Type B pancreatic cell (in vitro differentiated cells): ENCODE measurements at places on chromosomes 16 and 17. TPM values are rescaled to one million over a fixed set of nuclear protein-coding genes. Genes with fewer than 3 reads are reported as not detected.

DNA sequence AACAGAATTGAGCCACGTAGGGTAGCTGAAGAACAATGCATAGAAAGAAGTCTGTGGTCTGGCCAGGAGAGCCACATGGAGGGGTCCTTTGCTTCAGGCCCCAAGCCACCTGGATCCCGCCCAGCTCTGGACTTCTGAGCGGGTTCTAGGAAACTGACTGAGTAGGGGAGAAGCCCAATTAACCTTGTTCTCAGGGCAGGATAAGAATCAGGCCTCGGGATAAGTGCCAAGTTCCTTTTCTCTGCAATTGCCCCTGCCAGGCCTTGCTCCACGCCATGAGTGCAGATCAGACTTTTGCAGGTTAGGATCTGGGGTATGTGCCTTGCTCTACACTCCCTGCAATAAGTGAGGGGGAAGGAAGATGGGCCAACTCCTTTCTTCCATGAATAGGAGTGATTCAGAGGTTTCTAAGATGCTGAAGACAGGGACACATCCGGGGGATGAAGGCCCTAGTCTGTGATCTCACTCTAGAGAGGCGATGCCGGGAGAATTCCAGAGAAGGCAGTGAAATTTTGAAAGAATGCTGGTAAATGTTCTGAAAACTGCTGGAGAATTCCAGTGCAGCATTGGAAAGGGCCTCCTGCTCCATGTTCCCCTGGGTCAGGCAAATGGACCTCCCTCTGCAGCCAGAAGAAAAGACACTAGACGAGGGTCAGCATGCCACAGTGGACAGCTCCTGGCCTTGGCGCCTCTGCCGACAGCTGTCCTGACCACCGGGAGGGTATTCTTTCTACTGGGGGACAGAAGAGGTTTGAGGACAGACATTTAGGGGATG lies 5.8 kb downstream of the NEUROD2 start:
- DNase-seq, result no peak

The KIF18B gene
- total RNA-seq, result 14.8 and 49.3 TPM in 2 replicates

DNA sequence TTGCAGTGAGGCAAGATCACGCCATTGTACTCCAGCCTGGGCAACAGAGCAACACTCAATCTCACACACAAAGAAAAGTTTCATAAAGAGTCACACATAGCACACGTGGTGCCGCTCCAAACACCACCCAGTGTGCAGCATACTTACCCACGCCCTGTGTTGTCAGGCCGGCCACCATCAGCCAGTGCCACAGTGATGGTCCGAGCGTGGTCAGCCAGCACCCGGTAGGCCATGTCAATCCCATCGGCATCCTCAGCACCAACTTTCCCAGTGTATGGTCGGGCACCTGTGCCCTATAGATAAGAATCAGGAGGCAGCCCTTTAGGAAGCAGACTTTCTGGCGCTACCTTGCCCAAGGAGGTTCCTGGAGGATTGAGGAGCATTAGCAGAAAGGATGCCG lies 17.7 kb upstream of the EXOSC6 start:
- no peak for DNase-seq

The LGALS3BP gene
- total RNA-seq, result 154 and 202 TPM in 2 replicates

DNA sequence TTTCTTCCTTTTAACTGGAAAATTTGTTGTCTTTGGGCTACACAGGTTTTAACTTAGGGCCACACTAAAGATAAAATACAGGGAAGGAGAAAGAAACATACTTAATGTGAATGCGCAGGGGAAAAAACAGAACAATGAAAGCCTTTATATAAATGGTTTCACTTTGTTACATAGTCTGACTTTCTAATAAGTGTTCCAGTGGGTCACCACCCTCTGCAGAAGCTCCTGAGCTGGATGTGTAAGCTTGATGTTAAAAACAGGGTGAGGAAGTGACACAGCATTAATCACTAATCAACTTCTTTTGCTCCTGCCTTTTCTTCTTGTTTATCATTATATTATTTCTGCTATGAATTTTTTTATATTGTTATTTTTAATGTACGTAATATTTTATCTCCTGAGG lies 445.6 kb upstream of the CA10 start:
- DNase-seq, result no peak

The NT5M gene
- total RNA-seq, result 0.90 and 5.9 TPM in 2 replicates

The ST6GALNAC2 gene
- total RNA-seq, result 4.3 and 10.4 TPM in 2 replicates

DNA sequence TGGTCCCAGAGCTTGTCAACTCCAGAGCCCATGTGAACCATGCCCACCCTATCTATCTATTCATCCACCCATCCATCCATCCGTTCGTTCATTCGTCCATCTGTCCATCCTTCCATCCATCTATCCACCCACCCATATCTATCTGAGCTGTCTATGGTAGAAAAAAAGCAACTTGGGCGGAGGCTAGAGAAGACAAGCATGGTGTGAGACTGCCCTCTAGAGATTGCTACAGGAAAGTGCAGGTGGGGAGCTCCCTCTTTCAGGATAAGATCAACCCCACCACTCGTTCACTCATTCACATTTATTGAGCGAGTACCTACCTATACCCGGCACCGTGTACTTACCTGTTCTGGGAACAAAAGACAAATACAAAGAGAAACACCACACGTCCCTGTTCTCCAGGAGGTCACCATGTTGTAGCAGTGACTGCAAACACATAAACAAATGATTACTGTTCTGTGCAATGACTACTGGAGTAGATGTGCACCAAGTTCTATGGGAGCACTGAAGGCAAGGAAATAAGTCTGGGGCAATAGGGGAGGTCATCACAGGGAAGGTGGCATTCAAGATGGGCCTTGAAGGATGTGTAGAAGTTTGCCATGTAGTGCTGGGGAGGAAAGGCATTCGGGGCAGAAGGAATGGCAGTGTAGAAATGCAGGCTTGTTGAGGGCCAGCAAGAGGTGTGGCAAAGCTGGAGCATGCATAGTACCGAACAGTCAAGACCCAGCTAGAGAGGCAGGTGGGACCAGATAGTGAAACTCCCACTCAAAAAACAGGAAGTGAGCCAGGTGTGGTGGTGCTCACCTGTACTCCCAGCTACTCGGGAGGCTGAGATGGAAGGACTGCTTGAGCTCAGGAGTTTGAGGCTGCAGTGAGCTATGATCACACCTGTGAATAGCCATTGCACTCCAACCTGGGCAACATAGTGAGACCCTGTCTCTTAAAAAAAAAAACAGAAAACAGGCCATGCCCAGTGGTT lies 13.4 kb upstream of the ATP5MC1 start:
- DNase-seq, result no peak

GRCh38 chr17:36705283-36705795 lies 104.0 kb downstream of the MRM1 start:
- DNase-seq, result no peak

- no peak for DNase-seq
Measured at GRCh38 chr17:78289802-78290363, 58.5 kb downstream of the TMEM235 start.

GRCh38 chr17:50448643-50449042 lies 20.0 kb downstream of the CHAD start:
- no peak for DNase-seq
